ENCODE measurements at places on chromosomes 13 and 19.

DNA sequence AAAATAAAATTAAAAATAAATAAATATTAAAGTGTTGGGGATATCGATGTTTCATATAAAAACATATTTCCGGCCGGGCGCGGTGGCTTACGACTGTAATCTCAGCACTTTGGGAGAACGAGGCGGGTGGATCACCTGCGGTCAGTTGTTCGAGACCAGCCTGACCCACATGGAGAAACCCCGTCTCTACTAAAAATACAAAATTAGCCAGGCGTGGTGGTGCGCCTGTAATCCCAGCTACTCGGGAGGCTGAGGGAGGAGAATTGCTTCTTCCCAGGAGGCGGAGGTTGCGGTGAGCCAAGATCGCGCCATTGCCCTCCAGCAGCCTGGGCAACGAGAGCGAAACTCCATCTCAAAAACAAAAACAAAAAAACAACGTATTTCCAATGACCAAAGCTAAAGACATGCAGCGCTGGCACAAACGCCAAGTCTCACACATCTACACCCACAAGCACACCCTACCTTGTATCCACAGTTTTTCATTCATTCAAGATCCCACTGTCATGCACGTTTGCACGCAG lies 907 bp downstream of the ZNF569 start:
- H3K4me1 ChIP-seq: peaks cover 25% of the 10 kb centered on the region
- peaks cover 20% of the 10 kb centered on the region for H3K36me3 ChIP-seq
- H3K27me3 ChIP-seq: no peaks in the 10 kb centered on the region
- H3K27ac ChIP-seq: peak overlapping the region; percentile 98
- DNase-seq: no peak
- peak overlapping the region; percentile 94 for H3K4me3 ChIP-seq

DNA sequence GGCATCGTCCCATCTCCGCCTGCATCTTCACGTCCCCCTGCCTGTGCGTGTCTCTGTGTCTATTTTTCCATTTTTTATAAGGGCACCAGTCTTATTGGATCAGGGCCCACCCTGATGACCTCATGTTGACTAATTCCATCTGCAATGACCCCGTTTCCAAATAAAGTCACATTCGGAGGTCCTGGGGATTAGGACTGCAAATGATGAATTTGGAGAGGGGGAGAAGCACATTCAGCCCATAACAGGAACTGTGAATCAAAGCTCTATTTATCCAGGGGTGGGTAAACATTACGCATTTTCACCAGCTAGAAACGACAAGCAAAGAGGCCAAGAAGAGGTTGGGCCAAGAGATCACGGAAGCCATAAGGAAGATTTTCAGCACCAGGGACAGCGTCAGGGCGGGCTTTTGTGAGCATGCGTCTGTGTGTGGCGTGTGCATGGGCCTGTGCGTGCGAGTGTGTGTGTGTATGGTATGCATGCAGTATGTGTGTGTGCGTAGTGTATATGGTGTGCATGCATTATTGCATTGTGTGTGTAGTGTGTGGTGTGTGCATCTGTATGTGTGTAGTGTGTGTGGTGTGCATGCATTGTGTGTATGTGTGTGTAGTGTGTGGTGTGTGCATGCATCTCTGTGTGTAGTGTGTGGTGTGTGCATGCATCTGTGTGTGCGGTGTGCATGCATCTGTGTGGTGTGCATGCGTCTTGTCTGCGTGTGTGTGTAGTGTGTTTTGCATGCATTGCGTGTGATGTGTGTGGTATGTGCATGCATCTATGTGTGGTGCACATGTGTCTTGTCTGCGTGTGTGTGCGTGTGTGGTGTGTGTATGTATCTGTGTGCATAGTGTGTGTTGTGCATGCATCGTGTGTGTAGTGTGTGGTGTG lies 19.6 kb downstream of the CELF5 start:
- no peak overlapping the region for H3K4me3 ChIP-seq
- peaks cover 11% of the 10 kb centered on the region for H3K27me3 ChIP-seq
- no peak overlapping the region for H3K27ac ChIP-seq
- H3K36me3 ChIP-seq: no peaks in the 10 kb centered on the region

DNA sequence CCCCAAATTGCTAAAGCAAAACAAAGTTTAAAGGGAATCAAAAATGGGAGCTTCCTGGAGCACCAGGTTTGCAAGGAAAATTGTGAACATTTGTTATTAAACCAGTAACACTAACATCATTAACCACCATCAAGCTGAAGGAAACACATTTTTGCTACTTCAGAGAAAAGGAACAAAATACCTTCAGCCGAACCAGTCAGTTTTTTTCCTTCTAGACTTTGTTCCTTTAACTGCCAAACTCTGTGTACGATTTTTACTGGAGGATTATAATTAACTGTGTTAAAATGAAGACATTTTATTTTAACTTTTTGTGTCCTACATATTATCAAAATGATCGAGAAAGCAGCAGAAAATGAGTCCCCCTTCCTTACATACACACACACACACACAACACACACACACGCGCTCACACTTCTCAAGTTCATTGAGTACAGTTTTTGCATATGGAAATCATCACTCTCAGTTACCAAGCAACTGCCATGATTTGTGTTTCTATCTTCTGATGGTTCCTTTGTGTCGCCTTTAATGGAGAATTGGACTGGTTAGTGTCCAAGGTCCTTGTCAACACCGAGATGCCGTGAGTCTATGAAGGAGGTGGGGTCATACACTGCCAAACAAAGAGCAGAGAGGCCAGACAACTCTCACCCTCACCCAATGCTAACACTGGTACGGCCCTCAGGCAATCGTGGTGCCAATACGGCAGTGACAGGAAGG lies 9.8 kb upstream of the SERP2 start:
- peaks cover 27% of the 10 kb centered on the region for H3K4me1 ChIP-seq
- no peak overlapping the region for H3K4me3 ChIP-seq
- no peak for DNase-seq
- H3K27ac ChIP-seq: no peak overlapping the region

DNA sequence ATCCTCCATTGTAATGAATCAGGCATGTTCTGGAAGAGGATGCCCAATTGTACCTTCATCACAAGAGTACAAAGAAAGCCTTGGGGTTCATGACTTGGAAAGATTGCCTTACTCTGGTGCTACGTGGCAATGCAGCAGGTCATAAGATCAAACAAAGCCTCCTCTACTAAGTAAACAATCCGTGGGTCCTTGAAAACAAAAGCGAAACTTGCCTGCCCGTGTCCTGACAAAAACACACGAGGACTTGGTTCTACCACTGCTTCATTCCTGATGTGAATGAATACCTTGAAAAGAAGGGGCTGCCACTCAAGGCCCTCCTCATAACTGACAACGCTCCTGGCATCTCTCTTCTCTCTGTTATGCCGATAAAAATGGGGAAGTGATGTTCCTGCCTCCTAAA lies 18.9 kb downstream of the ZNF563 start:
- H3K27me3 ChIP-seq: no peaks in the 10 kb centered on the region
- H3K4me3 ChIP-seq: no peak overlapping the region
- peaks cover 42% of the 10 kb centered on the region for H3K36me3 ChIP-seq
- DNase-seq: no peak

DNA sequence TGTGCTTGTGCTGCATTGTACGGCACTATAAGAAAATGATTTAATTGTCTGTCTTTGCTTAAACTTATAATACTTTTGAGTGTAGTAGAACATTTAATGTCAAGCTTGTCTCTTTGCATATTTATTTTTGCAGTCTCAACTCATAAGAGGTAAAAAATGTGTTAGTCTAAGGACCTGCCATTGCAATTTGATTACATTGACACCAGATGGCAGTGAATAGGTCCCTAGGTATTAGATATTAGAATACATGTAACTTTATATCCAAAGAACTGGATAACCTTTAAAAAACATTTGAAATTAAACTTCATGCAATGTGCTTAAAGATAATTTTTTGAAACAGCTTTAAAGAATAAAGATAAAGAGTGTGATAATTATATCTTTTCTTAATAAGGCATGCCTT lies 1421.3 kb downstream of the OLFM4 start:
- H3K4me3 ChIP-seq: no peak overlapping the region
- no peak overlapping the region for H3K27ac ChIP-seq
- H3K27me3 ChIP-seq: no peaks in the 10 kb centered on the region
- DNase-seq: no peak

DNA sequence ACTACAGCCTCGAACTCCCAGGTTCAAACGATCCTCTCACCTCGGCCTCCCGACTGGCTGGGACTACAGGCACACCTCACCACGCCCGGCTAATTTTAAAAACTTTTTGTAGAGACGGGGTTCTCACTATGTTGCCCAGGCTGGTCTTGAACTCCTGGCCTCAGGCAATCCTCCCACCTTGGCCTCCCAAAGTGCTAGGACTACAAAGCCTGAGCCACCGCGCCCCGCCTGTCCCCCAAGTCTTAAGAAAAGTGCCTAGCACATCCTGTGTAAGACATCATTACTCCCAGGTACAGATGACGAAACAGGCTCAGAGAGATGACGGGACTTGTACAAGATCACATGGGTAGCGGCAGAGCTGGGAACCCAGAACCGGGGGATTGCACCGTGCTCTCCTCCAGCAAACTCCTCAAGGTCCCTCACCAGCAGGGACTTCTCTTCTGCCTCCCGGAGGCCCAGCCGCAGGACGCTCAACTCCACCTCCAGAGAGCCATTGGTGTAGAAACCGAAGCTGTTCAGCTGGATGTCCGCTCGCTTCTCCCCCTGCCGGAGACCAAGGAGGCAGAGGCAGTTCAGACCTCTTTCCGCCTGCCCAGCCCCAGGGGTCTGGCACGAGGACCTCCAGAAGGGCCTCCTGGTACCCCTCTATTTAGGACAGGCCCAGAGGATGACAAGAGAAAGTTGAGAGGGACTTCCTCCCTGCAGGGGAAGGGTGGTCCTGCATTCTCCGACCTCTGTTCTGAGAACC lies 1.0 kb downstream of the GPR108 start:
- peak overlapping the region; percentile 98 for H3K27ac ChIP-seq
- H3K4me1 ChIP-seq: peaks cover 39% of the 10 kb centered on the region
- no peaks in the 10 kb centered on the region for H3K27me3 ChIP-seq
- peak; percentile 73 for DNase-seq
- H3K4me3 ChIP-seq: peak overlapping the region; percentile 98
- peaks cover 6% of the 10 kb centered on the region for H3K36me3 ChIP-seq

Data from mesothelial cell of epicardium (in vitro differentiated cells).